Activated CD4-positive, CD25-positive, alpha-beta regulatory T cell treated with anti-CD3 and anti-CD28 coated beads, Interleukin-2, amount 50 U/mL, for 24 hours (primary cell): ENCODE measurements at places on chromosomes 7 and 10.
A peak's percentile ranks its signal among the peaks of the same experiment; 100 is the strongest.

DNA sequence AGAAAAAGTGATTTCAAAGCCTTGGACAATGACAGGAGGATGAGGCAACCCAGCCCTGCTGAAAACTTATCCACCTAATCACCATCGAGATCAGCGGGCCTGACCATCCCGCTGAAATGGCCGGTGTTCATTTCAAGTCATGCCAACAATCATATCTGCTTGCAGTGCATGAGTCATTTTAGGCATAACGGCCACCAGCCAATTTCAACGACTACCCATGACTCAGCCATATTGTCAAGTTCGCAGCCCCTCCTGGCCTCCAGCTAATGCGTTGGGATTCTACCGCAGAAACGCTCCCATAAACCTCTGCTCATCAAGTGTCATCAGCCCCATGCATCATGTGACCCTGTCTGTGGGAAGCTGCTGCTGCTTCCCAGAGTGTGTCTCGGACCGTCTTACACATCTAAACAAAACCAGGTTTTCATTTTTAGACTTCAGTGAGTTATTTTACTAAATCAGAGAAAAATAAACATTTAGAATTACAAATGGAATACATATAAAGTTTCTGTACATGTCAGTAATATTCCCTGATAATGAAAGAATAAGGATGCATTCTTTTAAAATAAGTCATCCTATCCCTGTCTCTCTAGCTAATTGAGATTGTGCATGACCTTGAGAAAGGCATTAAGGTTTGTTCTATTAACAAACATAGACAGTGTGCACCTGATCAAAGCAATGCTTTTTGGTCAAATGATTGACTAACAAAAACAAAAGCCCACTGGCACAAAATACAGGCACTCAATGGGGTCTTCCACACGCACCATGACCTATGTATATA is 188.9 kb downstream of the ADAM12 start:
- ATAC-seq = no peak

GRCh38 chr7:1758028-1758858 is 88.2 kb downstream of the ELFN1 start:
- ATAC-seq = no peak

GRCh38 chr7:26385240-26385639 is 93.6 kb downstream of the SNX10 start:
- no peak for ATAC-seq

GRCh38 chr10:128339753-128340152 is 213.5 kb upstream of the MKI67 start:
- no peak for ATAC-seq

- ATAC-seq = peak; percentile 74
These were observed 21.1 kb downstream of the FAM53B start for GRCh38 chr10:124722798-124723783.

GRCh38 chr7:99648843-99649242 is 31.0 kb downstream of the CYP3A5 start:
- ATAC-seq = peak; percentile 58

- no peak for ATAC-seq
These were observed 5.4 kb downstream of the BRI3 start for GRCh38 chr7:98286701-98287485.

GRCh38 chr10:44974628-44975430 is 3.8 kb downstream of the DEPP1 start:
- peak; percentile 89 for ATAC-seq

DNA sequence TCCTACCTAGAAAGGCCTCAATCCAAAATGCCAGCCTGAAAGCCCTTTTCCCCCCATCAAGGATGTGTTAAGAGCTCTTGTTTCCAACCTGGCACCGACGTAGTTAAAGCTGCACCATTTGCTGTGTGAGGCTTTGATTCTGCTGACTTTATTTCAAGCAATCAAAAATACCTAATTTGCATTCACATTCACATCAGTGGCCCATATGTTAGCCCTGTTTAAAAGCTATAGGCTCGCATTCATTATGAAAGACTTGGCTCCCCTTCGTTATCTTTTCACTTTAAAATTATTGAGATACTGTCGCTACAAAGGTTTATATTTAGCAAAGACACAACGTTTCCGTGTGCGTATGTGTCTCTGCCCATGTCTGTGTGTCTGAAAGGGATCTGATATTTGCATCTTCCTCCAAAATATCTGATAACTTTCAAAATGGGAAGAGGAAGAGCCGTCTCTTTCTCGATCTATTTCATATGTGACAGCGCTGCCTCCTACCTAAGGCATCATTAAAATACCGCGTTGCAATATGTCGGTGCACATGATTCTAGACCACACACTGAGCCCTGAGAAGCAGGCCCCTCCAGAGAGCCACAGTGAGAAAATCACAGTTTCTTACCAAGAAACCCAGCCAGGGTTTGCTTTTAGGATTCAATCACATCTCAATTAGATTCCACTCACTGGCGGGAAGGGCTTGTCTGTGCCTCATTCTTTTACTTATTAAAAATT is 57.1 kb upstream of the ITPRID1 start:
- ATAC-seq = no peak

DNA sequence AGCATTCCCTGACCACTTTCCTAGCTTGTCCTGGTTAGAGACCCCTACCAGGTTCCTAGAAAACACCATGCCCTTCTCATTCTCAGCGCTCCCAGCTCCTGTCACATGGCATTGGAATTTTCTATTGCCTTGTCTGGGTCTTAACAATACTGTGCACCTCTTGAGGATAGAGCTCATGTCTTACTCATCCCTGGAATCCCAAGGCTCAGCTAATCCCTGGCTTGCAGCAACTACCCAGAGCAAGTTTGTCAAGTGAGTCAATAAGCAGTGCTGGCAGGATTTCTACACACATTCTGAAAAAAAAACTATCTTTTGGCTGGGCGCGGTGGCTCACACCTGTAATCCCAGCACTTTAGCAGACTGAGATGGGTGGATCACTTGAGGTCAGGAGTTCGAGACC is 11.7 kb upstream of the PRDX3 start:
- no peak for ATAC-seq

GRCh38 chr7:151899513-151900360 is 22.8 kb upstream of the PRKAG2 start:
- ATAC-seq = no peak

DNA sequence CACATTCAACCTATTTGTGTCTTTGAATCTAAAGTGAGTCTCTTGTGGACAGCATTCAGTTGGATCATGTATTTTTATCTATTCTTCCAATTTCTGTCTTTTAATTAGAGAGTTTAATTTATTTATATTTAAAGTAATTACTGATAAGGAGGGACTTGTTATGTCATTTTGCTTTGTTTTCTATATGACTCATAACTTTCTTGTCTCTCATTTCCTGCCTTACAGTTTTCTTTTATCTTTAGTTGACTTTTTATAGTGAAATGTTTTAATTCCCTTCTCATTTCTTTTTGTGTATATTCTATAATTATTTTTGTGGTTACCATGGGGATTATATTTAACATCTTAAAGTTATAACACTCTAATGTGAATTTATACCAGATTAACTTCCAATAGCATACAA is 7.3 kb upstream of the ZNF518A start:
- ATAC-seq = no peak

- ATAC-seq = peak; percentile 84
These were observed 57.2 kb upstream of the ECHDC3 start for GRCh38 chr10:11684717-11685645.

DNA sequence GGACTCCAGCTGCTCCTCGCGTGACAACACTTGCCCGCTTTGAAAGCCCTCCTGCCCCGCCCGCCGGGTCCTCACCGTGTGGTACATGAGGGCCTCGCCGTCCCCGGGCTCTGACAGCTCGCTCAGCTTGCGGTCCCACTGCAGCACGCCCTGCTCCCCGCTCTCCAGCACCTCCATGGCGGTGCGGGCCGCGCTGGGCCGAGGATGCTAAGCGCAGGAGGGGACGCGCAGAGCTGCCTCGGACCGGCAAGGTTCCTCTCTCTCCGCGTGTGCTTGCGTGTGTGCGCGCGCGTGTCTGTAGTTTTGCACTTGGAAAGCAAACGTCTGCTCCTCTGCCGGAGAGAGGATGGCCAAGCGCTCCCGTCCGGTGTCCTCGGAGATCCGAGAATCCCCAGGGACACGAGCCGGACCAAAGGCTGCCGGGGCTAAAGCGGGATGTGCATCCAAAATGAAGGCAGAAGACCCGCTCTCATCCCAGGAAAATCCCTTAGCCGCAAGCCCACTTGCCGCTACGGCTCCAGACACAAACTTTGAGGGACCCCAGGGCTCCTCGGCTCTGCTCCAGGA is at the start of gene CREB3L2:
CREB3L2 (minus strand) TSS at position 558 of the 567 bp plus-strand sequence; CDS start at position 177, 381 bp downstream.
- peak; percentile 45 for ATAC-seq

DNA sequence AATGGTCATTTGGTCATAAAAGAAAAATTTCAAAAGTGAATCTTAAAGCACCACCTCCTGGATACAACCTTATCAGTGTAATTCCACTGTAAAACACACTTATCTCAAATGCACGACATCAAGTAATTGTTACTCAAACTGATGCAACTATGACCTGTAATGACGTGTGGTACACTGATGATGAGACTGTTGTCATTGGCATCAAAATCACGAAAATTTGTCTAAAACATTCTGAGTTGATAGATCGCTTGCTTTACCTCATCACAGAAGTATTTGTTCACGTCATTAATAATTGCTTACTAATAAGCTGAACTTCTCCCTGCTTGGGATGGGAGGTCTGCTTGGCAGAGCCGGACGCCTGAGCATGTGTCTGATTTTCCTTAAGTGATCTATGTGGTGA is 221.8 kb upstream of the KLF6 start:
- no peak for ATAC-seq

GRCh38 chr7:102996957-102997356 is 77.6 kb downstream of the FBXL13 start:
- ATAC-seq = no peak

DNA sequence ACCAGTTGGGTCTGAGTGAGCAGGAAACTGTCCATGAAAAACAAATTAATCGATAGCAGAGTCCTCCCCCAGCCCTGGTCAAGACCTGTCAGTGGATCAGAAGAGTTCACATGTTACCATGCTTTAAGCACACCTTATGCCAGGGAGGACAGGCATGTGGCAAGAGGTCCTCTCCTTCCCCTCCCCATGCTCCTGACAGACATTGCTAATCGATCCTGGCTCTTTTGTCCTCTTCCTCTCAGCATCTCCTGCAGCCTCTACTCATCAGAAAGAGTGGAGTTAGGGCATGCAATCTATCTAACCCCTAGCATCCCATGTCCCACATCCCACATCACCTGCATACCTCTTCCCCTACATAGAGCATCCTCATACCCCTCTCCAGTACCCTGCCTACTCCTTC is 117.1 kb upstream of the TCF7L2 start:
- ATAC-seq = no peak

DNA sequence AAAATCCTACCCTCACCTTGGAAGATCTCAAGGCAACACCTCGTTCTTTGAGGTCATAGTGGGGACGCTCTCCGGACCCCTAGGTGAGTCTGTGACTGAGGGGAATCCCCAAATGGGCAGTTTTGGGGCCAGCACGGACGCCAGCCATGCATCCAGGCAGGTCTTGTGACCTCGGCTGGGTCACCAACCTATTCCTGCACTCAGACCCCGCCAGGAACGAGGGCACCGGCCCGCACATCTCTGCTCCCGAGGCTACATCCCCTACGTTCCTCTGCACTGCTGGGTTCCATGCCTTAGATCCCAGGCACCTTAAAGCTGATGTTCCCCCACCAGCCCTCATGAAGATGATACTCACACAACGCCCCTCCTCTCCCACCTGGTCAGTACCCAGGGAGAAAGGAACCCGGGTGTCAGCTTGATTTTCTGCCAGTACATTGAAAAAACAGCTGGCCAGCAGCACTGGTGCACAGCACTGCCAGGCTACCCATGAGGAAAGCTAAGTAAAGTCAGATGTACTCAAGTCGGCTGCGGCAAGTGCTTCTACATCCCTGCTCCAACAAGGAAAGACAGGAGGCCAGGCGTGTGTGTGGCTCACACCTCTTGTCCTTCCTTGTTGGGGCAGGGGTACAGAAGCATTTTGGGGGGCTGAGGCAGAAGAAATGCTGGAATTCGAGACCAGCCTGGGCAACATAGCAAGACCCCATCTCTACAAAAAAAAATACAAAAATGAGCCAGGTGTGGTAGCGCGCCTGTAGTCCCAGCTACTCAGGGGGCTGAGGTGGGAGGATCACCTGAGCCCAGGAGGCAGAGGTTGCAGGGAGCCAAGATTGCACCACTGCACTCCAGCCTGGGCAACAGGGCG is 48.1 kb downstream of the DIP2C start:
- ATAC-seq = no peak

GRCh38 chr7:90625562-90625961 is 29.4 kb downstream of the CDK14 start:
- ATAC-seq = no peak

DNA sequence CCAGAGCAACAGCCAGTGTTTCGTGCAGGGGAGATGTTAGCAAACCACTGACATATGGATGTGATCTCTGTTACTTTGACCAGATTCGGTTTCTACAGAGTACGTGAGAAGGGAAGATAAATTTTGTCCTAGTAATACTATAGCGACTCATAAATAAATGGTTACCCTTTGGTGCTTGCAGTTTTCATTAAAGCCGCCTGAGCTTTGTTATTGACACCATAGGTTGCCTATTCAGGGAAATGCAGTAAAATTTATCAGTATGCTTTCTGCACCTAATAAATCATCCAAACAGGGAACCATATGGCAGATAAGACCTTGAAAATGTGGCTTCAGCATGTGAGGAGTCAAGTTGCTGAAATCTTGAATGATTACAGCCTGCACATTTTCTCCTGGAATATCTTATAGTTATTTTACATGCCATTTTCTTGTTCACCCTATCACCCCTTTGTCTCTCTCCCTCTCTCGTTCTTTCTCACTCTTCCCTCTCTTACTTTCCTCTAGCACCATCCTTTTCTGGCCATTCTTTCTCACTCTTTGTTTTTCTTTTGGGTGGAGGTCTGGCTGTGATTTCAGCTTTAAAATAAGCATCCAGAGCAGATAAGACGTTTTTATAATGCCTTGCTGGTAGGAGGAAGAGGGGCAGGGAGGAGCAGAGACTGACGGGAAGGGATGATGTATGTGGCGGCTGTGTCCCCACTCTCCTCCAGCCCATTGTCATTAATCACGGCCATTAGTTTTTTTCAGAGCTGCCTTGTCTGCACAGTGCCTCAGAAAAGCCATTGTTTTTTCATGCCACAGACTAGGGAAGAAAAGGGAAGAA is 182.5 kb downstream of the LRMDA start:
- no peak for ATAC-seq

DNA sequence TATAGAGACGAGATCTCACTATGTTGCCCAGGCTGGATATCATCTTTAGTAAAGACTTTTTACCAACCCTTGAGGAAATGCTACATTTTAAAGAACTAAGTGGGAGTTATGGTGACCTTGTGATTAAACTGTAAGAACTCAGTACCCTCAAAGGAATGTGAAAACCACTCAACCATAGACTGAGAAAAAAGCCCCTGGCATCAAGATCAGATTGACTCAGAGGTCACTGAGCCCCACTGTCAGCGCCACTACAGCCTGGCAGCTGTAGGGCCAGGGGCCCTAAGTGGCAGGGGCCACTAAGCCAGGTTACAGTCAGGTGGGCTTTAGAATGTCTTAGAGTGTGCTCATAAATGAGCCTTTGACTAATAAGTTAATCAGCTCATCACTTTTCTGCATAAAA is 55.9 kb downstream of the APBB1IP start:
- no peak for ATAC-seq

DNA sequence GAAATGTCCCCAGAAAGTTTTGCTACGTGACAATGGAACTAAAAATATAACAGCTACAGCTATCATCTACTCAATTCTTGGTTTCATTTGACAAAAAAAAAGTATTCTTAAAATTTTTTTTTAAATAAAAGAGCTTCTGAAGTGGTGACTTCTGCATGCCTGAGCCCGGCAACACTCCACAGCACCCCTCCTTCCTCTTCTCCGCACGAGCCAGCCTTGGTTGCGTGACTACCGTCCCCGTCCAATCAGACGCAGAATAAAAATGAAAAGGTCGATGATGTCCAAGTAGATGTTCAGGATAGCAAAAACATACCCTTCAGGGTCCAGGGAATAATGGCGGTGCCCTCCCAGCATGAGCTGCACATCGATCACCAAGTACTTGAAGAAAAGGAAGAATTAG is 34.5 kb upstream of the GATAD1 start:
- no peak for ATAC-seq
